ENCODE measurements at places on chromosomes 3 and 15.

DNA sequence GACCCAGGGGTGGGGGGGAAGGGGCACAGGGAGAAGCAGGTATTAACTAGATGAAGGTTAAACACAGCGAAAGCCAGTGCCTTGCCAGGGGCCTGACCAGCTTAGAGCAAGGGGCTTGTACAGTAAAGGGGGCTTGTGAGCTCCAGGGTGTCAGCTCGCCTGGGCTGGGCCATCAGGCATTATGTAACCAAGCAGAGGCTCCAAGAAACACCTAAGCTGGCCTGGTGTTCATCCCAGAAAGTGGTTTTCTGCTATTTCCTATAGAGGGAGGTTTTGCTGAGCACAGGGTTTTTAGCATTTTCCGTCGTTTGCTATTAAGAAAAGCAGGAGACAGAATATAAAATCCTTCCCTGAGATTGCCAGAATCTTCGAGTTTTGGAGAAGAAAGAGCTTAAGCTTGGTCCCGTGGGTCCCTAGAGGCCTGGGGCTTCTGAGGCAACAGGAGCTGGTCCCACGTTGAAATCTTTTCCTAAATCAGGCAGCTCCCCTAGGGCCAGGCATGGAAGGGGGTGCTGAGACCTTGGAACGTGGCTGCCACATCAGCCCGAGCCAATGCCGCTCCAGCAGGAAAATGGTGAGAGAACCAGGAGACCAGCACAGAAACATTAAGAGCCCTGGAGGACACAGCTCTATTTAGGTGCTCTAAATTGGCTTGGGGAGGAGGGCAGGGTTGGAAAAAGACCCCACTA is 71.4 kb downstream of the ISG20 start:
- DNase-seq, result no peak

DNA sequence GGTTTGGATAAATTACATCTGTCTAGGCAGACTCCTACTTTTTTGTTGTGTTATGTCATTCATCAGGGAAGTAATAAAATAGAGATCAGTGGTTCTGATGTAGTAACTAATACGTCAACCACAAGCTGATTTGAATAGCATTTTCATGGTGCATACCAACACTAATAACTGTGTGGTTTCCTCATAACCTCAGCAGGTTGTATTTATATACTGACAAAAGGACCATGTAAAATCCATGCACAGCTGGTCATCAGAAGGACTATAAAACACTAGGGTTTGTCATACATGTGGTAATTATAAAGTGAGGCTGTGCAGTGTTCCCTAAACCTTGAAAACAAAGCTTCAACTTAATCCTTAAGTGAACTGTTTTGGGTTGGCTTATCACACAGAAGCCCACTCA is 216.8 kb upstream of the RBMS3 start:
- DNase-seq, result no peak

DNA sequence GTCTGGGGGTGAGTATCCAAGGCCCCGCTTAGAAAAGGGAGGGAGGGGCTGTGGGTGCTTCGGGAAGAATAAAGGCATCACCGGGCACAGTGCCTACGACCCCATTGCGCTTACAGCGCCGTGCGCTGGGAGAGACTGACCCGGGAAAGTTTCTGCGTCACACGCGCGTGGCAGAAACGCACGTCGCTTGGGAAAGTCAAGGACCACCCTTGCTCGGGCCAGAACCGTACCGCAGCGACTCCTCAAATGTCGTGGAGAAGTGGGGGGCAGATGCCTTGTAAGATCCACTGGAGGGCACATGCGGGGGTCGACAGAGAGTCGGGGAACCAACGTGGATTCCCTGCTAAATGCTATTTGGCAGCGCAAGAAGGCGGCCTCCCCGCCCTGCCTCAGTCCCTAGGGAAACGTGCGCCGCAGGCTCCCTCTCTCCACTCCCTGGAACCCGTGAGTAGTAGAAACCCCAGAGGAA is 2.4 kb downstream of the ADAMTS9 start:
- DNase-seq, result no peak

- no peak for DNase-seq
Observed at GRCh38 chr3:153967260-153967659, 153.9 kb upstream of the ARHGEF26 start.

- no peak for DNase-seq
Observed at GRCh38 chr3:53250453-53250852, 5.4 kb downstream of the TKT start.

GRCh38 chr15:26773067-26773877 is 406 bp upstream of the GABRB3 start:
- DNase-seq, result no peak

GRCh38 chr15:50906954-50907600 is 1.4 kb upstream of the AP4E1 start:
- no peak for DNase-seq

DNA sequence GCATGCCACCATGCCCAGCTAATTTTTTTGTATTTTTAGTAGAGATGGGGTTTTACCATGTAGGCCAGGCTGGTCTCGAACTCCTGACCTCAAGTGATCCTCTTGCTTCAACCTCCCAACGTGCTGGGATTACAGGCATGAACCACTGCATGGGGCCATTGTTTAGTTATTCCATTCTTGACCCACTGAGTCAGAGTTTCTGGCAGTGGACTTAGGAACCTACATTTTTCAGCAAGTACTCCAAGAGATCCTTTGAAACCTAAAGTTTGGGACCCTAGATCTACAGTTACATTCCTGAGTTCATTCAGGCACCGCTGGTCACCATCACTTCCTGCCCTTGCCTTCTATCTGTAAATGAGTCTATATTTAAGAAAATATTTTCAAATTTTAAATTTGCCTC is 1.4 kb upstream of the TNFSF10 start:
- DNase-seq, result no peak

DNA sequence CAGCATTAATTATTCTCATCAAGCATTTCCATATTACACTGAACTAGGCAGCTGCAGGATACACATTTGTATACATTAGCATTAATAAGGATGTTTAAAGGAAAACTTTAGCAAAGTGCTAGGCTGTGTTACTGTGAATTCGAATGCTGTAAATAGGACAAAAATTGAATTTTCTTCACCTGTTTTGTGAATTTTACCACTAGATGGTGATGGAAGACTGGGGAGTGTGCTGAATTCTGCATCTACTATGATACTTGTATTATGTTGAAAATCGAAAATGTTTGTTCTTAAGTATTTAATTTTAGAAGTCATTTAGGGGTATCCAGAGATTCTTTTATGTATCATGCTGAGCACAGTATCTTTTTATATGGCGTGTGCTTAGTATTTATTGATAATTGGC is 12.3 kb upstream of the P2RY14 start:
- no peak for DNase-seq

GRCh38 chr15:50113187-50113505 is 5.9 kb downstream of the ATP8B4 start:
- DNase-seq, result no peak

- DNase-seq, result no peak
Observed at GRCh38 chr15:69996321-69997160, 101.2 kb downstream of the TLE3 start.
